Activated gamma-delta T cell treated with Interleukin-2 at 50 U/mL for 16 hours (primary cell): ENCODE measurements at places on chromosomes 6 and 20.

DNA sequence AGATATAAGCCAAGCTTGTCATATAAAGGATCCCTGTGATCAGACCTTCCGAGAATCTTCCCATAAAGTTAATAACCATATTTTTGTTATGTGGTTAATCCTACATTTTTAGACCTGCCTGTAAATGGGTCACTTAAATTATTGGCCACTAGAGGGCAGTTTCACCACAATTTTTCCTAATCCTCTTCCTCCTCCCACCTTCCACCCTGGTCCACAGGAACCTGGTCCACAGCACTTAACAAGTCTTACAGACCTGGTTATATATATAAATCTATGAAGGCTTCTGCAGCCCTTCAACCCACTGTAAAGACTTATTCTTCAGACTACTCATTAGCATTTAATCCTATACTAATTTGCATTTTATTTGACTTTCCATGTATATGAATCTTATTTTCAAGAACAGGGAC is 28.3 kb downstream of the MRS2 start:
- DNase-seq, result no peak

DNA sequence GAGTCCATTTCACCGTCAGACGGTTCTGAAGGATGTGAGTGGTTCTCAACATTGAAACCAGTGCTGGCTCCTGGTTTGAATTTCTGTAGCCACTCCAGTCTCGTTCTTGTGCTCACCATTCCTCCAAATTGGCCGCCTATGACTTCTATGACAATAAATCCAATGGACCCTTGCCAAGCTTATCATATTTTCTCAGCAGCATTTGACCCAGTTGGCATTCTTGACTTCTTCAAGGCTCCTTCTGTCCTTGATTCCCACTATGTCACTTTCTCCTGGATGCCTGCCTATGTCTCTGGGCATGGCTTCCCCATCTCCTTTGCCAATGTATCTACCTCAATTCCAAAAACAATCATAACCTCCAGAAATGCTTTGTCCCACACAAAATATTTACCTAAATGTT is 756.0 kb upstream of the NRSN1 start:
- DNase-seq, result no peak

- DNase-seq, result no peak
Measured at GRCh38 chr20:44908987-44909871, 631 bp upstream of the PABPC1L start.

- no peak for DNase-seq
Measured at GRCh38 chr6:23316131-23316530, 746.8 kb downstream of the HDGFL1 start.

GRCh38 chr20:24675651-24676352 is 206.4 kb downstream of the SYNDIG1 start:
- DNase-seq, result no peak

DNA sequence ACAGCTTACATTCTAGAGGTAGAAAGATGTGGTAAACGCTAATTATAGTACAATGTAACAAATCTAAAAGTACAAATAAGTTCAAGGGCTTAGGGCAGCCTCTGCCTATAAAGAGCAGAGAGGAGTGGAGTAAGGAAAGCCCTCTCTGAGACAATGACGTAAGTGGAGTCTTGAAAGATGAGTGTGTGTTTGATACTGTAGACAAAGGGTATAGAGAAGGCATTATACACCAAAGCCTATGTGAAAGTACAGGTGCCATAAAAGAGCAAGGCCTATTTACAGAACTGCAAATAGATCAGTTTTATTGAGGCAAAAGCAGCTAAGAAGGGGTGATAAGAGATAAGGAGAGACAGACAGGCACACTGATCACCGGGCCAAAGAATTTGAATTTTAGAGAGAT is 10.9 kb downstream of the GOPC start:
- DNase-seq, result no peak

DNA sequence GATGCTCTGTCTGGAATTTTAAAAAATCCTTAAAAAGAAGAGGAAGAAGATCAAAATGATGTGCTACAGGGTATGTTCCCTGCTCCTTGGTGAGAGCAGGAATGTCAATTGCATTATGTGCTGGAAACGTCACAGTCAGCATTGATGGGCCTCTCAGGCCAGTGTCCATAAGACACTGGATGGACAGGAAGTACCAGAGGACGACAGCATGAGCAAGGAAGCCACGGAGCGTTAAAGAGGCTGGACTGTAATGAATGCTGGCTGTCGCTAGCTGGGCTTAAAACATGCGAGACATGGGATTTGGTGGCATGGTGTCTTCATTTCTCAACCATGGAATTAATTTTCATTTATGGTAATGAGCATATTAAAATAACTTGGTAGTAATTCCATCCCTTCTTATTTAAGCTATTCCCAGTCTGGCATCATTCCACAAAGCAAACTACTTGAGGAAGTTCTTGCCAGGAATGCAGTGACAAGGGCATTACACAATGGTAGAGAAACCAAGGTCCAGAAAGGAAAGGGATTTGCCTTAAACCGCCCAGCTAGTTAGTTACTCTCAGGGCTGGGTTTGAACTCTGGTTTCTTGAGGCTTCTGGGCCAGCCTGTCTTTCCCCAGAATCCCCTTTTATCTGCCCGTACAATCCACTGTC is 166.6 kb upstream of the SOX4 start:
- no peak for DNase-seq

DNA sequence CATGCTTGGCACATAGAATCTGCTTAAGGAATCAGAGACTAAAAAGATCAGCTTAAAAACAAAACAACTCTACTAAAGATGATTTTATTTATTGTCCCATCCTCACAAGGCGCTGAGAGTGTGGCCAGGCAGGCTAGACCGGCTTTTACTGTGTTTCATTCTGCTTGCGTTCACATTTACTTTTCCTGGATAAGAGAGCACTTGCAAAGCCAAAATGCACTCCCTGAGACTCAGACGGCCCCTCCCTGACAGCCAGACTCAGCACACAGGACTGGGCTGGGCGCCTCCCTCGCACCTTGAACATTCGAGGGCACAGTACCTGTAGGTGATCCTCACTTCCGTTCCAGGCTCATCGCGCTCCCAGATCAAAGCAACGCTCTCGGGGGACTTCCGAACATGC is 10.2 kb downstream of the ACSS1 start:
- DNase-seq, result no peak

DNA sequence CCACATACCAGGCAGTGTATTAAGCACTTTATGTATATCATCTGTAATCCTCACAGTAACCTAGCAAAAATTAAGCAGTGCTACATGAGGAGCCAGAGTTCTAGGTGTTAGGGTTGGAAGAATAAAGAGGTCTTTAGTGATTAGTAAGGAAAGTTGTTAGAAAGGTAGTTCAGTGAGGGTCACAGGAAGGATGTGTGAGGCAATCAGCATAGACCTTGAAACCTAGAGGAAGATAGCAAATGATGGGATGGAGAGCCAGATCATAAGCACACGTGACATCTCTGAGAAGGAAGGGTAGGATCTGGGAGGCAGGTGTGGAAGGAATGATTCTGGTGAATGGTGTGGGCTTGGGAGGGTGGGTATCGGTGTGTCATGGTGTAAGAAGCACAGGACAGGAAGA is 2.2 kb downstream of the KAT14 start:
- DNase-seq, result no peak

DNA sequence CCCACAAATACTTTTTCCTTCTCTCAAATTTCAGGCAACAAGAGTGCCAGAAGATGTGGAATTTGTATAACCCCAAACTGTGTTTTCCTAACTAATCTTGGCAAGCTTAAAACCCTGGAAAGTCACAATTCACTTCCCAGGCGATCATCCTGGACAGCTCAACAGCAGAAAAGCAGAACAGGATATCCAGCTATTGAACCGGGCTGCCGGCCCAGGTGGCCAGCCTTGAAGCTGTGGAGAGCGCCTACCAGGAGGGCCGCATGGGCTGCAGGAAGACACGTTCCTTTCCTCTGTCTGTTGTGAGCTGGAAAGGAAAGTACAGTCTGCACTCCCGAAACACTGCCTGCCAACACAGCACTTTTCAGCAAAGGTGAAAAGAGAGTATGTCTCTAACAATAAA is 719.7 kb upstream of the MARCKS start:
- DNase-seq, result no peak

- DNase-seq, result no peak
Measured at GRCh38 chr20:55004044-55004443, 528.7 kb downstream of the DOK5 start.

- no peak for DNase-seq
Measured at GRCh38 chr6:148535976-148536375, 193.3 kb downstream of the SASH1 start.

DNA sequence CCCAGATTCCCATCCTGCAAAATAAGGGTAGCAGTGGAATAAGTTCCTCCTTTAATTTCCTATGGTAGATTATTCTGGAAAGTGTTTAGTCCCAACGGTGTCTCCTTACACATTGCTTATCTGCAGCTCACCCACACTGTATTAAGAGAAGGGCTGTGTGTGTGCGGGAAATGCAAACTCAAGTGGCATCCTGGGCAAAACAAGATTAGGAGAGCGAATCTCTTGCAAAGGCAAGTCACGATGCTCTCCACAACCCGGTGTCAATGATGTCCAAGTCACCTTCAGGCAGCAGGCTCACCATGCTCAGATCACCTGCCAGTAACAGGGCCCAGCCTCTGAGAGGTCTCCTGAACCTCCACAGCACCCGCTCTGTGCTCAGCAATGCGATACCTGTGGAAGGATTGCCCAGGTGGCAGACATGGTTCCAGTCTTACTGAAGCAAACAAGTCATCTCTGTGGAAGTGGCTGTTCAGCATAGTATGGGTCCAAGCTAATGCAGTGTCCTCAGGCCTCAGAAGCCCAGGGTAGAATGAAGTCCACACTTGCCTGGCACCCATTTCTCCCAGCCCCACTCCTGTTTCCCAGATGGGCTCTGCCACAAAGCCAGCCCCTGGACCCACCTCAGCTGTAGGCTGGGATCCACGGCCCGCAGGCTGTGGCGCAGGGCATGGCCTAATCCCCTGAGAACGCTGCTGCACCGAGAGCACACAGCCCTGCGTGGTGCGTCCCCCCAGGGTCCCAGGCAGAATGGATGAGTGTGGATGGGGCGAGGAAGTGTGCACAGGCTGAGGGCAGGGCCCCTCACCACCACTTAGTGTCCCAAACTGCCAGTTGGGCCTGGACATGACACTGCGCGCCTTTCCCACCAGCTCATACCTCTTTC is 101.2 kb downstream of the PXDC1 start:
- DNase-seq, result no peak

DNA sequence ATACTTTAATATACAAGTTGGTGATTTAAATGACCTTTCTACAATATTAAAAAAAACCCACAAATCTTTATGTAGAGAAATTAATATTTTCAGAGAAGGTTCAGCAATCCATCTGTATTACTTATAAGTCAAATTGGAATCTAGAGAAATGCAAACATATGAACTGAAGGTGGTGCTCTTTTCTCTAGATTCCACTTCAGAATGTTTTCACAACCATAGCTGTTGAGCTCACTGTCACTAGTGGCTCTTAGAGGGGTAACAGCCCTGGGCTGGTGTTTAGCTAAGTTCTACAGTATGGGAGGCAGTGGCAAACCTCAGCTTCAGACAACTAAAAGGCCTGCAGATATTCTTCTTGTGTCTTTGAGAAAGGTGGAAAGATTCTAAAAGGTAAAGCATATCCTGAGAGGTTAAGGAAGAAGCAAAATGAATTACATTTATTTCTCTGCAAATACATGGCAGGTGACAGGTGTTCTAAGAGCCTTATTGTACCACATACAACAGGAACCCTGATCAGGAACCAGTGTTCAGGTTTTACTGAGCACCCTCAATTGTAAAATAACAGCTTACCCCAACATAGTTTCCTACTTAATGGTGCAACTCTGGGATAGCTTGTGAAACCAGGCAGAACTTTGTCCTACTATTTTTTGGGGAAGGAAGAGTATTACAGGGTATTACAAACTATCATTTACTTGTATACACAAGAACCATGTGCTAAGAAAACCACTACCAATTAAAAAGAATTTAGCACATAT is 56.6 kb upstream of the SAMHD1 start:
- peak; percentile 19 for DNase-seq

DNA sequence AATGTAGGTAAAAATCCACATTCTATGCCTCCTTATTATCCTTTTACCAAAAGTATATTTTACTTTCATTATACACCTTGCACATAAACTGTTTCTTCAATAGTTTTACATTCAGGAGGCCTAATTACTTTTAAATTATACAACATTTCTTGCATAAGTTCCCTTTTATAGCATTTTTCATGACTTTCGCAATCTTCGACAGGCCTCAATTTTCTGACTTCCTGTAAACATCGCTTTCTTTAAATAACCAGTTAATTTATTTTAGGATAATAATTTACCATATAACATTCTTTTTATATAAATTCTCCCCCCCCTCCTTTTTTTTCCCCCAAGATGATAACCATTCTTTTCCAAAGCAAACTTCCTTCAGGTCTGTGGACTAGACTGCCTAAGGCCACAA is 9.2 kb downstream of the SLC35A1 start:
- no peak for DNase-seq

- DNase-seq, result no peak
Measured at GRCh38 chr20:50921803-50922501, 9.3 kb downstream of the ADNP start.

DNA sequence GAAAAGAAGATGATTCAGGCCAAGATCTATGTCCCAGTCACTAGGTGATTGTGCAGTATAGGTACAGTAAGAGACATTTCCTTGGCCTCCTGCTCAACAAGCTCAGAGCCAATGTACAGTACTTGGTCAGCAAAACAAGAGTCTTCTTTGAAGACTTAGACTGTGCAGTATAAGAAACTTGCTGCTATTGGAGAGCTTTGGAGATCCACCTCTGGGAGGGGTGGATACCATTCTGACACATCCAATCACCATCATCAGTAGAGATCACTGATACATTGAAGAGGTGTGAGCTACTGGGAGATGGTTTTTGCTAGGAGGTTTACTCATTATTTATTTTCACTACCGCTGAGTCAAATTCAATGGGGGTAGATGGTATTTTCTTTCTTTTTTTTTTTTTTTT is 77.5 kb downstream of the UST start:
- no peak for DNase-seq

- DNase-seq, result no peak
Measured at GRCh38 chr20:13659288-13659687, 20.6 kb upstream of the TASP1 start.

GRCh38 chr6:33192671-33193602 is 670 bp upstream of the COL11A2 start:
- DNase-seq, result peak; percentile 34

GRCh38 chr6:130223508-130223907 is 757 bp upstream of the SAMD3 start:
- DNase-seq, result peak; percentile 45

DNA sequence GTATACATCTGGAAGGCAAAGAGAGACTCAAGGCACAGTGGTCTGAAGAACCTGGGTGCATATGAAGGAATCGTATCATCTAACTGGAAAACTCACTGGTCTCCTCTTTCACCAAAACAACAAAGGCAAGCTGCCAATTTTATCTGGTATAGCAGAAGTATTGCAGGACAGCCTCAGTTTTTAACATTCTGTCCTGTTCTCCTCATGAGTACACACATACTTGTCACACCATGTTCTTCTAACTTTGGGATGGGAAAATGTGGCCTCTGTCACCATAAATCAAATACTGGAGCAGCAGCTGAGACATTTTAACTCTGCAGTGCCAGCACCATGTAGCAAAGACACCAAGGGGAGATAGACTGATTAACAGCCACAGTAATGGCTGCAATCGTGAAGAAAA is 199.1 kb upstream of the CNR1 start:
- DNase-seq, result no peak
